ENCODE measurements at places on chromosomes 1 and 21. TPM values are rescaled to one million over a fixed set of nuclear protein-coding genes. Genes with fewer than 3 reads are reported as not detected.

DNA sequence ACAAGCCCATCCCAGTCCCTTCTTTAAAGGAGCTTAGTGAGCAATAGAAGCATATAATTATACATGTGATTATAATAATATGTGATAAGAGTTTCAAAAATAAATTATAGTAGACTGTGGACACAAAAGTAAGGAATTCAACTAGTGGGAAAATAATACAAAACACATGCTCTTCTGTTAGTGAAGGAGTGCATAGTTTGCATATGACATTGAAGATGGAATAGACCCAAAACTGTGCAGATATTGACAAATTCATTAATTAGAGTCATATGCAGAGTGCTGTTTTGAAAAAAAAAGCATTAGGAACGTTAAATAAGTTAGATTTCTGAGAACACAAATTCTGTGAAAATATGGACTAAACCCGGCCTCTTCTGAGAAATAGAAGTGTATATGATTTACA lies 278.8 kb downstream of the ASTN1 start:
- no peak overlapping the region for H3K27ac ChIP-seq
- no peaks in the 10 kb centered on the region for H3K27me3 ChIP-seq
- no peaks in the 10 kb centered on the region for H3K36me3 ChIP-seq
- no peaks in the 10 kb centered on the region for H3K4me1 ChIP-seq
- DNase-seq, result no peak

- no peak for DNase-seq
- peaks cover 4% of the 10 kb centered on the region for H3K27me3 ChIP-seq
- H3K4me1 ChIP-seq, result peaks cover 17% of the 10 kb centered on the region
- no peak overlapping the region for H3K4me3 ChIP-seq
Observed at GRCh38 chr21:32406405-32406804, 6.1 kb upstream of the EVA1C start.

- H3K36me3 ChIP-seq, result peaks cover 16% of the 10 kb centered on the region
- H3K27ac ChIP-seq, result no peak overlapping the region
- no peak overlapping the region for H3K4me3 ChIP-seq
- no peaks in the 10 kb centered on the region for H3K27me3 ChIP-seq
- DNase-seq, result no peak
Observed at GRCh38 chr1:1529321-1529720, 11.1 kb downstream of the TMEM240 start.

DNA sequence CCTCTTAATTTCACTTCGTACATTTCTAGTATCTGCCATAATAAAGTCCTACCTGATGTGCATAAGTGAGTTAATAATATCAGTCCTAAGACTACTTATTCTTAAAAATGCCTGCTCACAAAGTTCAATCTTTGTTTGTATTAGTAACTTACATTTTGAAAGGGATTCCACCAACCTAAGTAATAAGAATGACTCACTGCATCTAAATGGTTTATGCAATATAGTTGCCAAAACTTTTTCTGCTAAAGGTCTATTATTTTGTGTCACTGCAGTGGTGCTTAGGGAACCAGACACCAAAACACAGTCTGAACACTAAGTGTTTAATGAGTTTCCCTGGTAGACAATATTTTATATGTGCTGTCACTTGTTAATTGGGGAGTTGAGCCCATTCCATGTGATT lies 1.8 kb downstream of the ZNF669 start:
- H3K4me3 ChIP-seq, result peak overlapping the region; percentile 47
- DNase-seq, result no peak
- H3K27me3 ChIP-seq, result no peaks in the 10 kb centered on the region
- H3K27ac ChIP-seq, result no peak overlapping the region

DNA sequence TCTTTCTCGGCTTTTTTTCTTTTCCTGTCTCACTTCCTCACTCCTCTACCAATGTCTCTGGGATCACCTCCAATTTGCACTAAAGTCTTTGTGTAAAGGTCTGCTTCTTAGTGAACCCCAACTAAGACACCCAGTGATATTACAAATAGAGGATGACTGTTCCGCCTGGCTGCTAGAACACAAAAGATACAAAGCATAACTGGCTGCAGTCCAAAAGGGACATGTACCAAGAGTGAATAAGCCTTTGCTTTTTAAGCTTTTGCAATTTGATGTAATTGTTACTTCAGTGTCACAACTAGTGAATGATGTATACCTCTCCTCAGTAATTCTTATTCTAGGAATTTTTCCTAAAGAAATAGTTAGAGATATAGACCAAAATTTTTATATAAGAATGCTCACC lies 82.8 kb upstream of the BEND5 start:
- no peaks in the 10 kb centered on the region for H3K36me3 ChIP-seq
- H3K27ac ChIP-seq, result no peak overlapping the region
- H3K27me3 ChIP-seq, result peaks cover 21% of the 10 kb centered on the region

GRCh38 chr1:212432272-212432660 lies 454 bp upstream of the NENF start:
- peak overlapping the region; percentile 65 for H3K27ac ChIP-seq
- peak overlapping the region; percentile 78 for H3K4me3 ChIP-seq
- DNase-seq, result no peak
- no peaks in the 10 kb centered on the region for H3K27me3 ChIP-seq
- H3K36me3 ChIP-seq, result peaks cover 3% of the 10 kb centered on the region

- no peak overlapping the region for H3K4me3 ChIP-seq
- no peaks in the 10 kb centered on the region for H3K4me1 ChIP-seq
- H3K27ac ChIP-seq, result no peak overlapping the region
- H3K27me3 ChIP-seq, result no peaks in the 10 kb centered on the region
- no peak for DNase-seq
Observed at GRCh38 chr1:220370041-220370700, 97.9 kb upstream of the RAB3GAP2 start.

DNA sequence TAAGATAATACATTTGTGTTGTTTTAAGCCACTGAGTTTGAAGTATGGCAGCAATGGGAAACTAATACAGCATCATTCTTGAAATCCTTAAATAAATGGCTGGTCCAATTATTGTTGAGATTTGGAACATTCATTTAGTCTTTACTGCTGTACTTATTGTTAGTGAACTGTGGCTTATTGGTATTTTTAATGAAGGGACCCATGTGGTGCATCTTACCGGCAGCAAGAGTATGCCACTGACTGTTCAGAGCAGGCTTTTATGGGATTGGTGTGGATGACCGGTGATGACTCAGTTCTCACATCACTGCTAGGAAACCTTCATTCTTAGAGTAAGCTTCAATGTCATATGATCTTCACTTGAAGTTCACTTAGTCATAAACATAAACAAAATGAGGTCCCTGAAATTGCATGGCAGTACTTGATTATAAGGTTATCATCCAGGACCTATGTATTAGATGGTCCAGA lies 31.5 kb downstream of the PRKAA2 start:
- H3K36me3 ChIP-seq, result no peaks in the 10 kb centered on the region
- H3K4me3 ChIP-seq, result no peak overlapping the region
- DNase-seq, result no peak
- no peak overlapping the region for H3K27ac ChIP-seq
- no peaks in the 10 kb centered on the region for H3K4me1 ChIP-seq

- peaks cover 3% of the 10 kb centered on the region for H3K4me1 ChIP-seq
- no peaks in the 10 kb centered on the region for H3K36me3 ChIP-seq
- H3K27ac ChIP-seq, result no peak overlapping the region
Observed at GRCh38 chr1:16984717-16985116, 4.3 kb upstream of the MFAP2 start.

GRCh38 chr1:85799737-85800136 lies 91.5 kb upstream of the ZNHIT6 start:
- no peaks in the 10 kb centered on the region for H3K27me3 ChIP-seq
- no peak for DNase-seq
- H3K4me3 ChIP-seq, result no peak overlapping the region
- H3K36me3 ChIP-seq, result no peaks in the 10 kb centered on the region
- H3K27ac ChIP-seq, result no peak overlapping the region

DNA sequence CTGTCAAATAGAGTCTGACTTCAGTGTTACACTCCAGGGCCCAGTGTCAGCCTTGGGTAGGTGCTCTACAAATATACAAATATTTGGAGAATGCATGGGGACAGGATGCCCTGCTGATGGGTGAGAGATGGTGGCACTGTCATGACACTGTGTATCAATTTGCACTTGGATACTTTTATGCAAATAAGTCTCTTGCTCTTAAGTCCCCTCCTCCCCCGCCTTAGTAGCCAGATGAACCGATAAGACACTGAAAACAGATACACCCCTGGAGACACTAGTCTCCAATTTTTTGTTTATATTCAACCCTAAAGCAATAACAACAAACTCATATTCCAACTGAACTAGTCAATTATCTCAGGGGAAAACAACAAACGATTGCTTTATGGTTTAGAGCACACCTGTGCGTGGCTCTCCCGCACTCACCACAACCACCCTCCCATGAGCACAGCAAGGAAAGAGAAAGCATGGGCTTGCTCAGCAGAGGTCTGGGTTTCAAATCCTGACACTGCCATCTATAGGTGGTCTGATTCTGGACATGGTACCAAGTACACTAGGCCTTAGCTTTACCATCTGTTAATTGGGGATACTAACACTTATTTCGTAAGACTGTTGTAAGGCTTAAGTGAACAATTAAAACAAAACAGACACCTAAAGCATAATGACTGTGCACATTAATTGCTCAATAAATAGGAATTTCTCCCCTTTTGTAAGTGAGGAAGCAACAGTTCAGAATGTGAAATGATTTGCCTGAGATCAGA lies 50.3 kb downstream of the HIVEP3 start:
- H3K27ac ChIP-seq, result no peak overlapping the region
- no peaks in the 10 kb centered on the region for H3K36me3 ChIP-seq
- peaks cover 14% of the 10 kb centered on the region for H3K4me1 ChIP-seq
- no peaks in the 10 kb centered on the region for H3K27me3 ChIP-seq

- peaks cover 4% of the 10 kb centered on the region for H3K27me3 ChIP-seq
- H3K27ac ChIP-seq, result no peak overlapping the region
- H3K4me3 ChIP-seq, result no peak overlapping the region
- no peaks in the 10 kb centered on the region for H3K36me3 ChIP-seq
- H3K4me1 ChIP-seq, result no peaks in the 10 kb centered on the region
Observed at GRCh38 chr1:209048941-209049669, 534.4 kb upstream of the CAMK1G start.

GRCh38 chr1:203299169-203299568 lies 6.2 kb upstream of the BTG2 start:
- DNase-seq, result no peak
- H3K36me3 ChIP-seq, result no peaks in the 10 kb centered on the region
- H3K27me3 ChIP-seq, result no peaks in the 10 kb centered on the region
- no peak overlapping the region for H3K4me3 ChIP-seq
- no peak overlapping the region for H3K27ac ChIP-seq

GRCh38 chr1:14939527-14940284 lies 213.8 kb upstream of the TMEM51 start:
- no peak for DNase-seq
- no peak overlapping the region for H3K4me3 ChIP-seq
- H3K4me1 ChIP-seq, result no peaks in the 10 kb centered on the region

DNA sequence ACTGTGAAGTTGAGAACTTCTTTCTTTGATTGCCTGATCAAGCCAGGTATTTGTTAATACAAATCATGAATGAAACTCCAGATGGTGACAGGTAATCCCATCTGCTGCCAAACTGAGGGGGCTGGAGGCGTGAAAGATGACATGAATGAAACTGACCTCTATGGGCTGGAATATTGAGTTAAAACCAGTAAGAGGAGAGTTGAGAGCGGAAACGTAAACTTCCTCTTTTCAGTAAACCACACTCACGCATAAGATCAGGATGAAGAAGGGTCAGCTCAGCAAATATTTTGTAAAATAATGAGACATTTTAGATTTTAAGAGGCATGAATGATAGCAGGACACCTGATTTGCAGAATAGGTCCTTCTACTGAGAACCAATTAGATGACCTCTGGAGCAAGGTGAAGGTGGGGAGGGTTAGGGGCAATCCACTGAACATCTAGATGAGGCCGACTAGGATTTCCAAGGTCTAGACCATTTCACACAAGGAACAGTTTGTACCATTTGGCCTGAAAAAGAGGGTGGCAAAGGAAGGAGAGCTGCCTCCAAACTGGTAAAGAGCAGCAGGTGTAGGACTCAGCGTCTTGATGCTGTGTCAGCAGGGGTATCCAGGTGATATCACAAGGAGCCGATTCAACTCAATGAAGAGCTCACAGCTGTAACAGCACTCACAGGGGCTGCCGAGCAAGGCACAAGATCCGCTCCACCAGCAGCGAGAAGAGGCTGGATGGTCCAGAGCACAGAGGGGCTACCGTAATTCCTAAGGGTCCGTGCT lies 132.6 kb downstream of the NTPCR start:
- no peak overlapping the region for H3K27ac ChIP-seq
- H3K4me1 ChIP-seq, result no peaks in the 10 kb centered on the region
- DNase-seq, result no peak

- no peaks in the 10 kb centered on the region for H3K4me1 ChIP-seq
- no peak overlapping the region for H3K27ac ChIP-seq
- no peaks in the 10 kb centered on the region for H3K36me3 ChIP-seq
Observed at GRCh38 chr21:17988102-17988437, 168.9 kb upstream of the C21orf91 start.

GRCh38 chr1:12173631-12174121 lies 6.9 kb downstream of the TNFRSF1B start:
- peaks cover 83% of the 10 kb centered on the region for H3K4me1 ChIP-seq
- peak overlapping the region; percentile 82 for H3K4me3 ChIP-seq

DNA sequence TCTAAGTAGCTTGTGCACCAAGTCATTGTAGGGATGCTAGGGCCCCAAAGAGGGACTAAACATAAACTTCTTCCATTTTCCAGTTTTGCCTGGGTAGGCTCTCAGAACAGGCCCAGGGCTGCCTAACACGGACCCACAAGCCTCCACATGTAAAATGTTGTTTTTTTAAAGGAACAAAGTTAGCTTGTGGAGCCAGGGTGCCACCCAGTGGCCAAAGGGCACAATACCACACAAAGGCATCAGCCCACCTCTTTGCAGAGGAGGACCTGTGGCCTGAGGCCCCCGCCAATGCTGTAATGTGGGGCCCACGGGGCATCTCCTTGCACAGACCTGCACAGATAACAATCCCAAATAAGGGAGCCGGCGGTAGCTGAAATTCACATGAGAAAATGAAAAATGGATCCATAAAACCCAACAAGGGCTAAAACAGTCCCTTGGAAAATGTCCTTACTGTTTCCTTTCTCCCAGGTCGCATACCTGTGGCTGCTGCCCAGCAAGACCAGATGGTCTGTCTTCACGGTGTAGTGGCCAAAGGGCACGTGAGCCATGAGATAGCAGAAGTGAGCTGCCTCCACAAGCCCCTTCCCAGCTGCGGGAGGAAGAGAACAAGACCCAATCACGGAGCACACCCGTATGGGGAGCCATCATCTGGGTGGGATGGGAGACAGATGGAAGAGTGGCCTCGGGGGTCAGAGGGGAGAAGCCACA lies 23.8 kb downstream of the SEC16B start:
- H3K4me3 ChIP-seq, result no peak overlapping the region
- no peaks in the 10 kb centered on the region for H3K4me1 ChIP-seq
- H3K27ac ChIP-seq, result no peak overlapping the region
- H3K36me3 ChIP-seq, result no peaks in the 10 kb centered on the region
- no peaks in the 10 kb centered on the region for H3K27me3 ChIP-seq

PSRC1 gene
- total RNA-seq, result 30.5 TPM

FAM72C gene
- total RNA-seq, result 8.0 TPM

CAMK1G gene
- total RNA-seq, result not detected

RNF220 gene
- total RNA-seq, result 91.3 TPM

DSCAM gene
- not detected for total RNA-seq

TSPAN1 gene
- not detected for total RNA-seq

GPR61 gene
- not detected for total RNA-seq

ITGB2 gene
- 452 TPM for total RNA-seq

SLC6A17 gene
- total RNA-seq, result not detected

OR10J1 gene
- not detected for total RNA-seq

Data from activated naive CD8-positive, alpha-beta T cell treated with anti-CD3 and anti-CD28 coated beads, Interleukin-2, amount 10 ng/mL, durations not matched to agents 7 days and 5 days (primary cell).